ENCODE measurements at places on chromosomes 5 and 9. TPM values are rescaled to one million over a fixed set of nuclear protein-coding genes. Genes with fewer than 3 reads are reported as not detected.

Gene NR4A3
- polyA plus RNA-seq: 0.87 TPM

Gene CFAP77
- 0.46 TPM for polyA plus RNA-seq

Gene EGFL7
- polyA plus RNA-seq: 50.9 TPM

Gene UHRF2
- 19.6 TPM for polyA plus RNA-seq

Gene FOXD4
- not detected for polyA plus RNA-seq

Gene PDE6A
- not detected for polyA plus RNA-seq

Gene ACSL6
- 0.48 TPM for polyA plus RNA-seq

Gene BTNL8
- not detected for polyA plus RNA-seq

Measured in cardiac muscle cell (in vitro differentiated cells and primary cell).